ENCODE measurements at places on chromosomes 7 and 10. TPM values are rescaled to one million over a fixed set of nuclear protein-coding genes. Genes with fewer than 3 reads are reported as not detected.

- H3K36me3 ChIP-seq = no peaks in the 10 kb centered on the region
- peak; percentile 35 for DNase-seq
- no peaks in the 10 kb centered on the region for H3K4me1 ChIP-seq
- H3K27ac ChIP-seq = no peak overlapping the region
- no peaks in the 10 kb centered on the region for H3K27me3 ChIP-seq
- no peak overlapping the region for H3K4me3 ChIP-seq
Observed at GRCh38 chr10:11586170-11586569, 25.3 kb downstream of the USP6NL start.

TMEM213 gene
- polyA plus RNA-seq = not detected

GRCh38 chr10:101063548-101064414 lies 2.0 kb downstream of the KAZALD1 start:
- no peak overlapping the region for H3K4me3 ChIP-seq
- peaks cover 22% of the 10 kb centered on the region for H3K4me1 ChIP-seq
- no peak overlapping the region for H3K27ac ChIP-seq
- no peaks in the 10 kb centered on the region for H3K27me3 ChIP-seq
- no peaks in the 10 kb centered on the region for H3K36me3 ChIP-seq

DNA sequence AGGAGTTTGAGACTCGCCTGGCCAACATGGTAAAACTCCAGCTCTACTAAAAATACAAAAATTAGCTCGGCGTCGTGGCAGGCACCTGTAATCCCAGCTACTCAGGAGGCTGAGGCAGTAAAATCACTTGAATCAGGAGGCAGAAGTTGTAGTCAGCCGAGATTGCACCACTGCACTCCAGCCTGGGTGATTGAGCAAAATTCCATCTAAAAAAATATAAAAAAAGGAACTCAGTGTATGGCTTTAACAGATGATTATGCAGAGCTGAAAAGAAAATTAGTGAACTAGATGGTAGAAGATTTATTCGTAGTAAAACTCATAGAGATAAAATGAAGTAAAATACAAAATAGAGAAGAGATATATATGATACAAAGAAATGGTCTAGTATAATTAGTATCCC lies 12.6 kb upstream of the CNOT4 start:
- no peaks in the 10 kb centered on the region for H3K4me1 ChIP-seq
- no peak for DNase-seq
- H3K36me3 ChIP-seq = no peaks in the 10 kb centered on the region

DNA sequence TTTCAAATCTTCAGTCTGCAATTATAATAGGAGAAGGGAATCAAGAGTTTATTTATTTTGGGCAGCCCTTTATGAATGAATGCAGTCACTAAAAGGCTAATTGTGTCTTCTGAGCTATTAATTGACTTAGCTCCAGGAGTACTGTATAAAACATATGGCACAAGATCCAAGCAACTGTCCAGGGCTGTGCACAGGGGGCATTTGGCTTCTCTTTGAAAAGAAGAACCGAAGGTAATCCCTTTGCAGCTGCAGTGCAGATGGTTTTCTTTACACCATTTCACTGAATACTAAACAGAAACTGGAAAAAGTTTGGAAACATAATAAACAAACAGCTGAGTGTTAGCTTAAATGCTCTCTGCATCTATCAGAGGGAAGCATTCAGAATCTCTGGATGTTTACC lies 282.6 kb upstream of the LRRN3 start:
- DNase-seq = no peak
- H3K4me1 ChIP-seq = no peaks in the 10 kb centered on the region
- no peaks in the 10 kb centered on the region for H3K27me3 ChIP-seq

OR2F1 gene
- polyA plus RNA-seq = not detected

DNA sequence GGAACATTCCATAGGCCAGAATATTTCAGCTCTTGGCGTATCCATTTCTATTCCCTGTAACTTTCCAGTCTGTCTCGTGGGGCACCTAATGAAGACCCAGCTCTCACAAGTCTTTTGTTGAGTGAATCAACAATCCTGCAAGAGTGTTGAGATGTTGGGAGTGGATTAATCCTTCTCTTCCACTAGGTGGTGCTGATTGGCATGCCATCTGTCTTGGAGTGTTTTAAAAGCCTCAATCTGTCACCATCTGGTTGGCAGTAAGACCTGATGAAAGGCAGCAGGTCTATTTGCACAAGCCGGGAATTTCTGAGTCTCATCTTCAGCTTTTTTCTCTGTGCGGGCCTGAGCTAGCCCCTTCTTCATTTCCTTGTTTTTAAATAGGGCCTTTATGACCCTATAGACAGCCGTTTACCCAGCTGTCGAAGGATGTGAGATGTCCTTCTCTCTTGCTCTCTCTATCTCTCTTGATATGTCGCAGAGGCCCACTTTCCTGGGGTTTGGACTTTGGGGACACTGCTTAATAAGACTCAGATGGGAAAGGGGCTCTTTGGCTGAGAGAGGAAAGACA lies 180.5 kb downstream of the ZNF365 start:
- H3K27ac ChIP-seq = no peak overlapping the region
- peaks cover 8% of the 10 kb centered on the region for H3K27me3 ChIP-seq
- H3K4me3 ChIP-seq = no peak overlapping the region
- peaks cover 3% of the 10 kb centered on the region for H3K4me1 ChIP-seq
- peak; percentile 52 for DNase-seq

DNA sequence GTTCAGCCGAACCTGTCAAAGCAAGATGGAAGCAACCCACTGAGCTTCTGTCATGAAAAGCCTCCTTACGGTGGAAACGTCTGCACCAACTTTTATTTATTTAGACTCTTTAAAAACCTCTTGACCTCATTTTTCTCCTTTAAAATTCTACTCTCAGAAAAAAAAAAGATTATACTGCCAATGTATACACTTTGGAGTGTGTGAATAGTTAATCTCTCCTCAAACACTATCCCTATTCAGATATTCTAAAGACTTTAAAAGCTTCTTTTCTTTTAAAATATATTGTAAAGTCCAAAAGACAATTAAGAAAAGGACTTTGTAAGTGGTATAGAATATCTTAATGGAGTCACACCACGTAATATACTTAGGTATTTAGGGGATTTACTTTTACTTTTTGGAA lies 335.2 kb upstream of the SEMA3D start:
- no peaks in the 10 kb centered on the region for H3K36me3 ChIP-seq
- no peak overlapping the region for H3K4me3 ChIP-seq
- H3K27me3 ChIP-seq = no peaks in the 10 kb centered on the region
- DNase-seq = no peak
- no peak overlapping the region for H3K27ac ChIP-seq

DNA sequence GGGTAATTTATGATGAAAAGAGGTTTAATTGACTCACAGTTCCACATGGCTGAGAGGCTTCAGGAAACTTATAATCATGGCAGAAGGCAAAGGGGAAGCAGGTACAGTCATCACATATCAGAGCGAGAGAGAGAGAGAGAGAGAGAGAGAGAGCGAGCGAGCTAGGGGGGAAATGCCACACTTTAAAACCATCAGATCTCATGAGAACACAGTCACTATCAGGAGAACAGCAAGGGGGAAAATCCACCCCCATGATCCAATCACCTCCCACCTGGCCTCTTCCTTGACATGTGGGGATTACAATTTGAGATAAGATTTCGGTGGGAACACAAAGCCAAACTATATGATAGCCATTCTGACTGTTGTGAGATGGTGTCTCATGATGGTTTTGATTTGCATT lies 576.3 kb downstream of the GFRA1 start:
- no peaks in the 10 kb centered on the region for H3K4me1 ChIP-seq
- H3K4me3 ChIP-seq = no peak overlapping the region
- DNase-seq = no peak
- H3K36me3 ChIP-seq = no peaks in the 10 kb centered on the region
- H3K27ac ChIP-seq = no peak overlapping the region

- H3K4me3 ChIP-seq = no peak overlapping the region
- H3K4me1 ChIP-seq = no peaks in the 10 kb centered on the region
- peak; percentile 40 for DNase-seq
- no peak overlapping the region for H3K27ac ChIP-seq
- no peaks in the 10 kb centered on the region for H3K27me3 ChIP-seq
Observed at GRCh38 chr7:5470816-5471215, 47.2 kb upstream of the TNRC18 start.
